Cardiac muscle cell (in vitro differentiated cells and primary cell): ENCODE measurements at places on chromosomes 2 and 18.

- DNase-seq: no peak
These were observed 17.1 kb upstream of the DNMT3A start for GRCh38 chr2:25358836-25359235.

GRCh38 chr2:8583400-8584173, 98.3 kb upstream of the ID2 start:
- peak; percentile 65 for DNase-seq

GRCh38 chr2:44555700-44556099, 194.0 kb downstream of the CAMKMT start:
- no peak for DNase-seq

GRCh38 chr2:6186332-6187151, 494.4 kb downstream of the SOX11 start:
- DNase-seq: no peak
